RKO (cell line): ENCODE measurements at places on chromosomes 11 and 22.
A peak's percentile ranks its signal among the peaks of the same experiment; 100 is the strongest.

GRCh38 chr11:7668464-7668863, 4.8 kb downstream of the CYB5R2 start:
- no peak for DNase-seq

- DNase-seq: no peak
Measured at GRCh38 chr11:19751055-19751454, 38.4 kb downstream of the NAV2 start.

DNA sequence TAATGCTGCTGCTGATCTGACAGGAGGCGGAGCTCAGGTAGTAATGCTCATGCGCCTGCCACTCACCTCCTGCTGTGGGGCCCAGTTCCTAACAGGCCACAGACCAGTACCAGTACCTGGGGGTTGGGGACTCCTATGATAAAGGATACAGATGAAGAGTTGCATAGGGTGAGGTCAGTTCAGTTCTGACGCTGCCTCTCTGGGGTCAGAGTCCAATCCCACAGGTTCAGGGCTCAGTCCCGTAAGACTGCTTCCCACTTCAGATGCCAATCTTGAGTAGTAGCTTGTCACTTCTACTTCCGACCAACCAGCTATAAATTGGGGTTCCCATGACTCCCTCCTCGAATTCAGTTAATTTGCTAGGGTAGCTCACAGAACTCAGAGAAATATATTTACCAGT, 8.6 kb downstream of the ASRGL1 start:
- no peak for DNase-seq

DNA sequence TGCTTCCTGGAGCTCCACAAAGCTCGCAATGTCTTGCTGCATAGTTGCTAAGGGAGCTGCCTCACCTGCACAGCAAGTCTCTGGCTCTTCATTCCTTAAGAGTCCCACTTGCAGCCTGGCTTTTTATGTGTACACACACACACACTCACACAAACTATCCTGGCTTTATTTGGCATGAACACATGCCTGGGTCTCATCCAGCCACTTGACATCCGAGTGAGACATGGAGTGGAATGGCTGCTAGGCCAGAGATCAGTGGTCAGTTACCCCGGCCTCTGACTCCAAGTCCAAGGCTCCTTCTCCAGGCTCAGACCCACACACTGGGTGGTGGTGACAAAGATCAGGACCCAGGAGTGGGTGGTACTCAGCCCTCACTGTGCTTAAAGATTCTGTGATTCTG, 37.9 kb upstream of the CLTCL1 start:
- DNase-seq: no peak

DNA sequence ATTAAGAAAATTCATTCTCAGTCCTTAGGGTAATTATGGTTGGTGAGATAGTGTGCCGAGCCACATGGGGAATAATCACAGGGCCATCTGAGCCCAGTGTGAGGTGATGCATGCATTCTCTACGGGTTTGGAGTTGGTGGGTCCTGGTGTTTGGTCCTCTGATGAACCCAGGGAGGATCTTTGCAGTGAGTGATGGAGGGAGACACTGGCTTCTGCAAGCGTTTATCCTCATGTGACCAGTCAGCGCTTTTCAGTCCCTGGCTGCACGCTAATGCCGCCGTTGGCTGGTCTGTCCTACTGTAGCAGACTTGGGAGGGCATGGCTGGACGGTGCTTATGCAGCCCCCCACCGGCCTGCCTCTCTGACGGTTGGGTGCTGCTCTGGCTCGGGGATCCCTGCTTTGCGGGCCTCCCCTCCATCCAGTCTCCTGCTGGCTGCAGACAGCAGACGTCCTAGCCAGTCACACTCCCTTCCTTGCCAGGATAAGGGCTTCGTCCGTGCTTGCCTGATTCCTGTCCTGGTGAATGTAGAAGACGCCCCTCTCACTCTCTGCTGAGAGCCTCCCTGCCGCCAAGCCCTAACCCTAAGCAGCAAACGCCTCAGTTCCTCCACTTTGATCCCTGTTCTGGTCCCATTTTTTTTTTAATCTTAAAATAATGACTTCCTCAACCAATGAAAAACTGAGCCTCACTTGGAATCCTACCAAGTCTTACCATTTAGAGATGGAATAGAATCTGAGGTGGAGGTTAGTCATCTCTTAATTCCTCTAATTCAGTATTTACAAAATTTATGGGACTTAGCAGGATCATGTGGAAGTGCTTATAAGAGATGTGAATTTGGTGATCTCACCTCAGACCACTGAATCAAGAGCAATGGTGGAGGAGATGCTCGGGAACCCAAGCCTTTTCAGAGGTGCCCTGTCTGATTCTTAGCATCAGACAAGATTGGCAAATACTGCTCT, 143.7 kb upstream of the SORL1-AS1 start:
- no peak for DNase-seq

DNA sequence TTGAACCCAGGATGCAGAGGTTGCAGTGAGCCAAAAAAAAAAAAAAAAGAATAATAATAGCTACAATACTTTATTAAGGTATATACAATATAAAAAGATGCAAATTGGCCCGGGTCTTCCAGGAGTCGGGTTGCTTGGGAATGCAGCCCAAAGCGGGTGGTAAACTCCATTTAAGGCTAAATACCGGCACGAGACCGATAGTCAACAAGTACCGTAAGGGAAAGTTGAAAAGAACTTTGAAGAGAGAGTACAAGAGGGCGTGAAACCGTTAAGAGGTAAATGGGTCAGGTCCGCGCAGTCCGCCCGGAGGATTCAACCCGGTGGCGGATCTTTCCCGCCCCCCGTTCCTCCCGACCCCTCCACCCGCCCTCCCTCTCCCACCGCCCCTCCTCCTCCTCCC, 143.3 kb downstream of the DLG2 start:
- no peak for DNase-seq

DNA sequence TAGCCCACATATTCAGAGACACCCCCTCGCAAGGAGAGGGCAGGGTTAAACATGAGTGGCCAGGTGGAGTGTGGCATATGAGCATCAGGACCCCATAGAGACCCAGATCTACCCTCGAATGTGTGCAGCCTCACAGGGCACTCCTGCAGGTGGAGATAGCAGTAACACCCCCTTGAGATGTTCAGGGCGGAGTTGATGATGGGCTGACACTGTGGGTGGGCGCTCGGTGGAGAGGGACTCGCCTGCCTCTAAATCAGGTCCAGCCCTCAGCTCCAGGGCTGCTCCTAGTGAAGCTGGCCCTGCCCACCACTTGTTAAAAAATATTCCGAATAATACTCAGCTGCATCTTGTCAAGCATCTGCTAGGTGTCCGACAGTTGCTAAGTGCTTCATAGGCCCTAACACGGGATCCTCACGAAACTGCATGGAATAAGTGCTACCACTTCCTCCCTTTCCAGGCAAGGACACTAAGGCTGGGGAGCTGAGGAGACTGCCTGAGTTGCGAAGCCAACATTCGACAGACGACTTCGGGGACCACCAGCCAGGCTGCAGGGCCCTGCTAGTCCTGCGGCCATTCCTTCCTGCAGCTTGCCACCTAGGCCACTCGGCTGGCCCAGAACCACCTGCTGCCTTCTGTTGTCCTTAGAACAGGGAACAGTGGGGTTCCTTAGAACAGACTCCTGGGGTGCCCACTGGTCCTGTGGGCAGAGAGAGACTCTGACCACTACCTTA, 74.0 kb upstream of the WNT11 start:
- DNase-seq: no peak

DNA sequence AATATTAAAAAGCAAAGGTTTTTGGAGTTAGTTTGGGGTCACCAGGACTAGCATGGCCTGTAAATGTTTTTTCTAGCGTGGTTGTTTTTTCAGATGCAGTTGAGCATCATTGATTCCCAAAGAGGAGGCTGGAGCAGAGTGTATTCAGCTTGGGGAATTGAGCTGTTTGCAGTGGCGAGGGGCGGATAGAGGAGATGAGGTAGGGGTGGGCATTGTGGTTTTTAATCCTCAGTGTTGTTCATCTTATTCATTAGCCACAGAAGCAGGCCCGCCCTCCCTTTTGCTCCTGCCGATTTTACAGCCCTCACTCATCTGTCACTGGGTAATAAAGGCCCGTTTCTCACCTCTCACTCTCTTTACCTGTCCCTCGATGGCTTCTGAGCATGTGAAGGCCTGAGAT, 51.4 kb downstream of the NF2 start:
- no peak for DNase-seq

GRCh38 chr22:32079130-32080089, 36.3 kb downstream of the SLC5A1 start:
- peak; percentile 31 for DNase-seq

GRCh38 chr11:69382131-69383128, 88.5 kb downstream of the MYEOV start:
- DNase-seq: peak; percentile 86

DNA sequence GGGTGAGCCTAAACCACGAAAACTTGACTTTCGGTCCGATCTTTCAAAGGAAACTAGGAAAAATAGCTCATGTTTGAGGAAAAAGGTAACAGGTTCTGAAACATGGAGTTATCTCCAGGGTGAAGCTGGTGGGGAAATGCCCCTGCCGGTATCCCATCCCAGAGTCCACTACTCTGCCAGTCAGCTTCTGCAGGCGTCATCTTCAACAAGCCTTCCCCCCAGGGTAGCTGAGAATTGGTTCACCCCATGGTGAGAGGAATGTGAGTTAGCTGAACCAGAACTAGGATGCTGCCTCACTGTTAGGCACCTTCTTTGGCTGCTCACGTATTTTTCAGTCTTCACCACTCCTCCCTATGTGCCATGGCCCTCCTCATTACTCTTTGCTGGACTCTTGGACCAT, 1.1 kb downstream of the GVQW3 start:
- DNase-seq: no peak

GRCh38 chr11:23551706-23552105, 691.4 kb upstream of the CCDC179 start:
- DNase-seq: no peak

- no peak for DNase-seq
Measured at GRCh38 chr22:17829695-17830042, 55.4 kb upstream of the BID start.

- DNase-seq: no peak
Measured at GRCh38 chr11:36098087-36098486, 154.2 kb downstream of the LDLRAD3 start.

DNA sequence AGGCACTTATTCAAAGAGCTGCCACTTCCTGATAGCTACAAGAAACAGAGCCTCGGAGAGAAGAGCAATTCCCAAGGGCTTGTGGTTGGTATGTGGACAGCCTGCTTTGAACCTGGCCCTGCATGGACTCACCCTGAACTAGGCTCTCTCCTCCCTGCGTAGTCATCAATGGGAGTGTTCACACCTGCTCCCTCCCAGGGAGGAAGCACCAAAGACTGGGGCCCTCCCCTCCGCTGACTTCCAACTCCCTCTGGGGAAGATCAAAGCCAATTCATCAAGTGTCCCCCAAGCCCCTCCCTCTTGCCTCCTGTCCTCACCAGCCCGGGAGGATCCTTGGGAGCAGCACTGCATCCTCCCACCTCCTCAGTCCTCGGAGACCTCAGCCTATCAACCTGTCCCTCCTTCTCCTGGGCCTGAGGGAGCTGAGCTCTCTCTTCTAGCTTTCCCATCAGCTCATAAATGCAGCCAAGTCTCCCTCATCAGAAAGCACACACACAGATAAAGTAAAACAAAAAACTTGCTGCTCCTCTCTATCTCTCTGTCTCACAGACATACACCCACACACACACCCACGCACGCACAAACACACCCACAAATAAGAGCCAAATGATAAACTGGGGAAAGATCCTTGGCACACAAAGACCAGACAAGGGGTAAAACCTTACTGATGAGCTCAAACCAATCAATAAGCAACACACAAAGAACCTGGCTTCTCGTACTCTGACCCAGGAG, 3.3 kb downstream of the A4GALT start:
- no peak for DNase-seq

GRCh38 chr11:30171661-30172060, 59.2 kb upstream of the FSHB start:
- DNase-seq: no peak

DNA sequence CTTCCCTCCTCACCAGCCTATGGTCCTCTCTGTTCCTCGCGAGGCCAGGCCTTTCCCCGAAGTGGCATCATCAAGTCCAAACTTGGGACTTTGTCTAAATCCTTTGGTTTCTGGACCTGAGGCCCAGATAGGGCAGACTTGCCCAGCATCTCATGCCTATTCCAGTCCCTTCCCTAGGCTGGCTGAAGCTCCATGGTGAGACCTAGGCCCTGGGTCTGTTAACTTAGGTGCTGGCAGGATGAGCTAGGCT, 11.5 kb downstream of the RELA start:
- no peak for DNase-seq

GRCh38 chr11:72591785-72592502, 82.3 kb downstream of the PDE2A start:
- no peak for DNase-seq

DNA sequence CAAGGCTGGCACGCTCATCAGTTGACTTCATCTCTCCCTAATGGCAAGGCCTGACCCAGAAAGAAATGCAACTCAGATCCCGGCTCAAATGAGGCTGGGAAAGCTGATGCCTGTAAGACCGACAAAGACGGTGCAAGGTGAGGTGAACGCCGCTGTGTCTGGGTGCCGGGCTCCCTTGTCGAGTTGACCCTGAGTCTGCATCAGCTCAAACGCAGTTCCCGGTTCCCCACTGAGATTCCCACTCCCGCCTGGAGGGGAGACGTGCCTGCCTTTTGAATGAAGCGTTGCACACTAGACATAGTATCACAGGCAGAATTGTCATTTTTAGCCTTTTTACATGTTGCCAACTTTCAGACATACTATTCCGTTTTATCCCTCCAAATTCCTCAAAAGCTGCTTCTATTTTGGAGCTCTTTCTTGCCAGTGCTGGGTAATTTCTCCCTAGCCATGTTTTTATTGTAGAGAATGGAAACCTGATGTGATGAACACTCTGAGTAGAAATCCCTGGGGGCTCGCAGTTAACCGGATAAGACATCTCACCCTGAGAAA, 831 bp upstream of the TP53AIP1 start:
- DNase-seq: no peak

- DNase-seq: no peak
Measured at GRCh38 chr11:20564846-20565635, 34.4 kb upstream of the SLC6A5 start.

DNA sequence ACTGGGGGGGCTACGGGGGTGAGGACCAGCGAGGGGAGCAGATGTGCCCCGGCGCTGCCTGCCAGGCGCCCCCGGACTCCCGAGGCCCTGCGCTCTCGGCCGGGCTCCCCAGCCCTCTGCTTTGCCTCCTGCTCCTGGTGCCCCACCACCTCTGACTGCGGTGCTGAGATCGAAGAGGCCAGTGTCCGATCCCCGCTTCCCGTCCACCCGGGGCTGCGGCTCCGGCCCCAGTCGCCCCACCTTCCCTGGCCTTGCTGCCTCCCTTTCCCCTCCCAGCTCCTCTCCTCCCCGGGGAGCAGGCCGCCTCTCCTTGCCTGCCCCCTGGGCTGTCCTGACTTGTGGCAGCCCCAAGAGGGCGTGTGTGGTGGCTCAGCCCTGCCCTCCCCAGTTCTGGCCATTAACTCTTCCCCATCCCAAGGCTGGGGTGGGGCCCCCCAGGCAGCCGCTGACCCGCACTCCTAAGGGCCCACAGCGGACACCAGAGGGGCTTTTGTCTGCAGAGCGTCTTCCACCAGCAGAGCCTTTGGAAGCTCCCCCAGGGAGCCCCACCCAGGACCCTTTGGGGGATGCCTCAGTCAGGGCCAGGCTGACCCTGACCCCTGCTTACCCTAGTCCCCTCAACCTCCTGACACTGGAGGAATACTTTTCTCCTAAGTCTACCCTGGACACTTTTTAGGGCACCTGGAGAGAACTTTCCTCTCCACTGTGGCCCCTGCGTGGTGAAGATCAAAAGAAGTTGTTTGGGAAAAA, 16.6 kb downstream of the RTN4RL2 start:
- peak; percentile 84 for DNase-seq
